ENCODE measurements at places on chromosomes 11 and 22.

DNA sequence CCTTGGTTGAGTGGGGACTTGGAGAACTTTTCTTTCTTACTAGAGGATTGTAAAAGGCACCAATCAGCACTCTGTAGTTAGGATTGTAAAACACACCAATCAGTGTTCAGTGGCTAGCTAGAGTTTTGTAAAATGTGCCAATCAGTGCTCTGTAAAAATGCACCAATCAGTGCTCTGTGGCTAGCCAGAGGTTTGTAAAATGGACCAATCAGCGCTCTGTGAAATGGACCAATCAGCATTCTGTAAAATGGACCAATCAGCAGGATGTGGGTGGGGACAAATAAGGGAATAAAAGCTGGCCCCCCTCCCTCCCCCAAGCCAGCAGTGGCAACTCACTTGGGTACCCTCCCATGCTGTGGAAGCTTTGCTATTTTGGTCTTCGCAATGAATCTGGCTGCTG lies 5.5 kb upstream of the DRG1 start:
- no peak for DNase-seq

GRCh38 chr22:36938886-36939285 lies 25.5 kb downstream of the CSF2RB start:
- DNase-seq: no peak

- no peak for DNase-seq
Measured at GRCh38 chr11:16603245-16603644, 135.2 kb upstream of the C11orf58 start.

DNA sequence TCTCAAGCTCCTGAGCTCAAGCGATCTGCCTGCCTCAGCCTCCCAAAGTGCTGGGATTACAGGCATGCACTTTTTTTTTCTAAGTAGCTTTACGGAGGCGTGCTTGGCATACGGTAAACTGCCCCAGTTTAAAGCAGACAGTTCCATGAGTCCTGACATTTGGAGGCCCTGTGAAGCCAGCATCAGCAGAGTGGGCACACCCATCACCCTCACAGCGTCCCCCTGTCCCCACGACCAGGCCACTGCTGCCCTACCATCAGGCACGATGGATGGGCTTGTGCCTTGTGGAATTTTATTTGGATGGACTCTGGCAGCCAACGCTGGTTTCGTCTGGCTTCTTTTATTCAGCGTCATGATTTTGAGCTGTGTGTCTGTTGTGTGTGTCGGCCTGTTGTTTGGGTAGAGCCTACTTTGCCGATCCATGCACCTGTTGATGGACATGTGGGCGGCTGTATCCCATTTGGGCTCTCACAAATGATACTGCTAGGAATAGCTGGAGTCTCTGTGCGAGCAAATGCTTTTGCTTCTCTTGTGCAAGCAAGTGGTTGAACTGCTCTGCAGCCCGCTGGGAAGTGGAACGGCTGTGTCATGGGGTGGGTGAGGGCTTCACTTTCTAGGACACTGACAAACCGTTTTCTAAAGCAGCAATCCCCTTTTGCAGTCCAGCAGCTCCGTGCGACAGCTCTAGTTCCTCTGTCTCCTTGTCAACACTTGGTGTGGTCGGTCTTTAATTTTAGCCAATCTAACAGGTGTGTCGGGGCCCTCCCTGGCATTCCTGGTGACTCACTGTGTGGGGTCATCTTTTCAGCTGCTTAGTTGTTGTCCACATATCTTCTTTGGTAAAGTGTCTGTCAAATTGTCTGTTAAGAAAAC lies 23.8 kb downstream of the KCNQ1 start:
- no peak for DNase-seq

- no peak for DNase-seq
Measured at GRCh38 chr11:76787911-76788596, 4.9 kb downstream of the TSKU start.

GRCh38 chr11:74138021-74138420 lies 32.8 kb downstream of the C2CD3 start:
- no peak for DNase-seq

- no peak for DNase-seq
Measured at GRCh38 chr11:69411257-69411924, 70.1 kb upstream of the LINC01488 start.

DNA sequence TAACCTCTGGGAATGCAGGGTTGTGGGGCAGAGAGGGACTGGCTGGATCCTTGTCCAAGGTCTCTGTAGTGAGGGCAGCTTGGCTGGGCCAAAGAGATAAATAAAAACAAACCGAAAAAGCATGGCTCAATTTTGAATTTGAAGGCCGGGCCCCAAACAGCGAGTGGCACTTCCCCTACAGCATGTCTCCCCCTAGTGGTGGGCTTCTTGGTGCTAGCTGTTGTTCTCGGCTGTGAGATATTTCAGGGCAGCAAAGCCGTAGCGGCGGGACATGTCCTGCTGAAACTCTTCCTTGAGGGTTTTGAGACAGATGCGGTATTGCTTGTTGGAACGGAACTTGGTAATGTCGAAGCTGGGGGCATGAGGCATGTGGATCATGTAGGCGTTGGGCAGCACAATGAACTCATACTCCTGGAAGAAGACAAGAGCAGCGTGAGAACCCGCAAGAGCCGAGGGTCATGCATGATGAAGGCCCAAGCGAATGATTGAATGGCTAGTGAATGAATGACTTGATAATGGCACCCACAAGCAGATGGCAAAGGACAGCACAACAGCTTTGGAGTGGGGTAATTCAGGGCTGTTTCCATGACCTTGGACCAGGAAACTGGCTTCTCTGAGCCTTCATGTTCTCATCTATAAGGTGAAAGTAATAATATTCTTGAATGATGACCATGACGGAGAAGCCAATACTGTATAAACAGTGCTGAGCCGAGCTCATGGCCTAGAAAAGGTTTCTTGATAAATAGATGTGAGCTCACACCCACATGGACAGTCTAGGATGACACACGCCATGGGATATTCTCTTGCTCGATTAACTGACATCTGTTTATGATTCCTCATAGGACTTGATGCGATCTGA lies 216.3 kb upstream of the SYN3 start:
- DNase-seq: no peak

DNA sequence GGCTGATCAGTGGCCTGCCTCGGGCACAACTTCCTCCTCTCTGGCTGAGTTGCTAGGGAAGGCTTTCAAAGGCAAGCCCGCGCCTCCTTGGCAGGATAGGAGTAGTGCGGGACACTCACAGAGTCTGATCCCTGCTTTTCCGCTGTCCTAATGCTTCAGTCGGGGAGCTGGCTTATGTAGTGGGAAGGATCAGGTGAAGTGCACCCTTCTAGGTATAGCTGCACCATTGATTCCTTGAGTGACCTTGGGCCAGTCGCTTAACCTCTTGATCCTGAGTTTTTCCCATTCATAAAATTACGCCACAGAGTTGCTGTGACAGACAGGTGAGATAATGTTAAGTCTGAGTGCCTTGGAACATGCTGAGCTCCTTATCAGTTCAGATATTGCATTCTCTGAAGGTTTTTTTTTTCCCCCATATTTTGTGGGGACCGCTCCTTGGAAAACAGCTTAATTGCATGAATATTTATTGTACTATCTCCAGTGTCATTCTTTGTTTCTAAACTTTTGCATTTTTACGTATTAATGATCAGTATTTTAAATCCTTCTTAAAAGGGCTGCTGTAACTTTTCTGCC lies 961 bp downstream of the IPO7 start:
- DNase-seq: no peak

Data from pulmonary artery endothelial cell (primary cell).